Astrocyte of the spinal cord (primary cell): ENCODE measurements at places on chromosomes 1 and 21.

DNA sequence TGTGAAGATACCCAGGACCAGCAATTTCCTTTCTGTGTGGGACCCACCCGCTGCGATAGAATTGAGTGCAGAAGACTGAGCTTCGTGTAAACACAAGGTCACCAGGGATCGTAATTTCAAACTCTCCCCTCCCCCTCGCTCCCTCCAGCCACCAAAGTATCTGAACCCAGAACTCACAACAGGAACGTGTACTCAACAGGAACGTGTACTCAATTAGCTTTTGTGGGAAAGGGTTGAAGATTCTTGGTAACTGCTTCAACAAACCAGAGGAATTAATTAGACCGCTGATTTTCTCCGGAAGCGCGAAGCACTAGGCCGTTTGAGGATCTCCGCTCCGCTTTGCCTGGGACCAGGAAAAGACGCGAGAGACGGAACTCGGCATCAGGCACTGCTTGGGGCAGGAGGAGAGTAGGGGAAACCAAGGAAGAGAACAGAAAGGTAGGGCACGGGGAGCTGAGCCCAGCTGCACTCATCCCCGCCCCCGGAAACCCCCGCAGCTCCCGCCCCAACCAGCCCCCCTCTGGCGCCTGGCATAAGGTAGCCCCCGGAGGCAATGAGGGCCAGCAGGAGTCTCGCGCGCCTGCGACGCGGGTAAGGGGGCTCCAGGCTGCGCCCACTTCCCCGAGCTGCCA, 453 bp downstream of the DRAM2 start:
- DNase-seq: peak; percentile 67

GRCh38 chr1:183106166-183106565, 79.9 kb upstream of the LAMC2 start:
- peak; percentile 26 for DNase-seq

GRCh38 chr1:195899762-195900352, 708.4 kb downstream of the KCNT2 start:
- DNase-seq: peak; percentile 6

DNA sequence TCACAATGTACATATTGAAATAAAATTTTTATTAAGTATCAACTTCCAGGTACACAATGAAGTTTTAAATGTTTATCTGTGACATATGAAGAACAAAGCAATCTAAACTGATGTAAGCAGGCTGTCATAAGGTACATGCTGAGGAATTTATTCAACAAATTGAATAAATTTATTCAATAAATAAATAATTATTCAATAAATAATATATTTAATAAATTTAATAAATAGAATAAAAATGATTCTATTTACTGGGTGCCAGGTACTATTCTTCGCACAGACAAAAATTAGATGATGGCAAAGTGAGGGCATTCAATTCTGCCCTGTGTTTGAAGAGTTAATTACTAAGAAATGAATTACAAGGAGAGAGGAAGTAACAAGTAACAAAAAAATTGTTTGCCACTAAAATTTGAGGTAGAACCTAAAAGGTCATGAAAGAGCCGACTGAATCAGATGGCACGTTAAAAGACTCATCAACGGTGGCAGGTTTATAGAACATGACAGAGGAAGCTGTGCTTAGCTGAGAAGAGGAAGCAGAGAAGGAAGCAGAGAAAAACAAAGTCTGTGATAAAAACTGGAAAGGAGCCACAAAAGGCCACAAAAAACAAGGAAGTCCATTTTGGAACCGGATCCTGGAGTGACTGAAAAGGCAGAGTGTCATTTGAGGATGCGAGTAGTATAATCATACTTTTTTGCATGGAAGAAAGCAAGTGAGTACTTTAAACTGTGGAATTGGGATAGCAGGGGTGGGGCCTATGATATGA, 2.2 kb upstream of the USP24 start:
- DNase-seq: no peak

DNA sequence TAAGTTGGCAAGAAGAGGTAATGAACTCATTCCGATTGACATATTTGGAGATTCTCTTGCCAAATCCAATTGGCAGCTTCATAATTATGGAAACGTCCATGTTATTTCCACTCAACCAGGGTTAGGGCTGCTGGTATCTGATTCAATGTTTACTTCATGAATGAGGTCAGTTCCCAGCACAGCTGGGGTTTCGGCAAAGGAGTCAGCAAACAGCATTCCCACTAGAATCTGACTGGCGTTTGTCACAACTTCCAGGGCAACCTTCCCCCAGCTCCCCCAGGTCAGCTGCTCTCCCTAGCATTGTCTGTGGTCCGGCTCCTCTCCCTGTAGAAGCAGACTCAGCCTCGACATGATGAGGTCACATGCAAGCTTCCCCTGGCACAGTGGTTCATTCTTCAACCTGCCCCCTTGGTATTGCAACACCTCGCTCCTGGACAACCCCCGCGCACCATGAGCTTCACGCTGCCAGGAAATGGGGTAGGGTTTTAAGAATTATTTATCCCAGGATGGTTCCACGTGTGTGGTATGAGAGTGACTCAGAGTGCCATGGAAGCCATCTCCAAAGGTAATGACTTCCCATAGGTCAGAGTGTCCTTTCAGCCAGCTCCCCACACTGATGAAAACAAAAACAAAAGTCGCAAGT, 100.7 kb upstream of the SLC25A33 start:
- peak; percentile 78 for DNase-seq

DNA sequence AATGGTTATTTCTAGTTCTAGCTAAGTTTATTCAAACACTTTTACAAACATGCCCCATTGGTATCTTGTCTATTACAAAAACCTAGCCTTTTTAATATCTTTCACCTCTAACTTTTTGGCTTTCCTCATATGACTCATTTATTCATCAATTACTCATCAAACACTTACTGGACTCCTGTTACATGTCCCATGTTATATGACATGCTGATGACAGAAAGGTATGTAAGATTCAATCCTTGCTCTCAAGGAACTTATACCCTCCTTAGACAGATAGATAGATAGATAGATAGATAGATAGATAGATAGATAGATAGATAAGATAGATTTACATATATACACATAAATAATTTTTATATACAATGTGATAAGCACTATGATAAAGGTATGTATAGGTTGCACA, 33.9 kb upstream of the INSL5 start:
- no peak for DNase-seq

DNA sequence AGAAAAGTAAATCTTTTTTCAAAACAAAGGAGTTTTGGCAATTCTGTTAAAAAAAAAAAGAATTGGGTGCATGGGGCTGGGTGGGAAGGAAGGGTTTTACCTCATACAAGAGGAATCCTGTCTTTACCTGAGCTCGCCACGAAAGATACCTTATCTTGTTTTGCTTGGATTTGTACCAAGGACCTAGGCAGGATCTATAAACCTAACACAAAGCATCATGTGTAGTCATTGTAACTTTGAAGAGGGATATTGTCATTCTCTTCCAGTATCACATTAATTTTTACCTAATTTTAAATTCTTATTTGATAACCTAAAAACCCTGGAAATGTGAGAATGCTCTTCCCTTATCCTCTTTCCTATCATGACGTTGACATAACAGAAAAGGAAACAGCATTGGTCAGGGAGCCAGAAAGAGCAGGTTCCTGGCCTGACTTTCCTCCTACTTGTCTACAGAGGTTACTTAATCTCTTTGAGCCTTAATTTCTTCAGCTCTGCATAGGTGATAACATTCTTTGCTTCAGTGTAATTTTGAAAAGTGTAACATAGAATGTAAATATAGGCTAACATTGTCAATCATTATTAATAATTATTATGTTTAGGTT, 4.0 kb upstream of the LAMC1 start:
- DNase-seq: no peak
